ENCODE measurements at places on chromosomes 16 and 17. TPM values are rescaled to one million over a fixed set of nuclear protein-coding genes. Genes with fewer than 3 reads are reported as not detected.

Gene CCL8
- 0.69 TPM for total RNA-seq

Gene ABCA9
- not detected for total RNA-seq

Gene CDR2L
- total RNA-seq, result 13.6 TPM

Gene SLFN12
- 39.6 TPM for total RNA-seq

Gene EFNB3
- 1.1 TPM for total RNA-seq

Gene PDIA2
- not detected for total RNA-seq

Gene CCT6B
- 1.0 TPM for total RNA-seq

Gene METRN
- 142 TPM for total RNA-seq

Gene KRTAP9-4
- total RNA-seq, result not detected

Gene TRIM65
- 6.4 TPM for total RNA-seq

Gene ABCA8
- total RNA-seq, result not detected

Gene CLDN9
- total RNA-seq, result not detected

Gene TSNAXIP1
- total RNA-seq, result 0.39 TPM

Gene PIMREG
- 87.3 TPM for total RNA-seq

Gene RNF222
- not detected for total RNA-seq

Gene GNG13
- total RNA-seq, result not detected

Gene ITGAE
- 38.7 TPM for total RNA-seq

Gene CETP
- not detected for total RNA-seq

Gene PRCD
- 0.02 TPM for total RNA-seq

Gene MPV17L
- total RNA-seq, result 0.44 TPM

Gene STAT5A
- total RNA-seq, result 5.2 TPM

Gene GAST
- total RNA-seq, result not detected

Gene LITAFD
- not detected for total RNA-seq

Gene ZNRF1
- total RNA-seq, result 13.6 TPM

Gene EIF1
- 54.4 TPM for total RNA-seq

Gene GPT2
- 29.9 TPM for total RNA-seq

Gene WIPF2
- total RNA-seq, result 11.2 TPM

Gene MAF
- 0.39 TPM for total RNA-seq

Gene NOG
- 1.0 TPM for total RNA-seq

Gene CEP112
- total RNA-seq, result 5.9 TPM

Gene PLXDC1
- 1.2 TPM for total RNA-seq

Gene CDH8
- total RNA-seq, result 0.59 TPM

Gene AMFR
- 196 TPM for total RNA-seq

Gene IGF2BP1
- 1.6 TPM for total RNA-seq

Gene RHOT2
- 38.5 TPM for total RNA-seq

Gene IRF8
- total RNA-seq, result 0.54 TPM

Gene PERCC1
- not detected for total RNA-seq

Gene MYH2
- total RNA-seq, result not detected

Gene TMEM114
- total RNA-seq, result not detected

Gene ZNF286A
- total RNA-seq, result 25.0 TPM

Gene ARL5C
- total RNA-seq, result not detected

Gene RASD1
- total RNA-seq, result 2.1 TPM

Gene TP53TG3
- total RNA-seq, result not detected

Gene TEKT5
- 1.4 TPM for total RNA-seq

Gene ZNF689
- total RNA-seq, result 12.7 TPM

Gene CHD9
- 13.8 TPM for total RNA-seq

Gene ENPP7
- total RNA-seq, result not detected

Gene DRC7
- total RNA-seq, result not detected

Gene KCNH6
- total RNA-seq, result not detected

Gene LGALS9B
- total RNA-seq, result not detected

Gene SPATA22
- not detected for total RNA-seq

Gene CA7
- not detected for total RNA-seq
